ENCODE measurements at places on chromosomes 12 and 14.

DNA sequence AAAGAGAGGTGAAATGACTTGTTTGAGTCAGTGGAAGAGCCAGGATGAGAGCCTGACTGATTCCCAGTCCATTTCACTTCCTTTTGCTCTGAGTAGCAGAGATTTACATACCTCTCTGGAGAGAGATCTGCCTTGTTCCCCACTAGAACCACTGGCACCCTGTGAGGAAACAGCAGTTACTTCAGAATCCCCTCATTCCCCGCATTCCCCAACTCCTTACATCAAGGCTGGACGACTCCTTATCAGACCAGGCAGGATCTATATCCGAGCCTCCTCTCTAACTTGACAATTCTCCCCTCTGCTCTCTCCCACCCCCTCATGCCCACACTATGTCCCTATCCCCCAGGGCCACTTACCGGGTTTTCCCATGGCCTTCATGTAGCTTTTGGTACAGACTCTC lies 3.7 kb downstream of the RHEBL1 start:
- no peak for DNase-seq

DNA sequence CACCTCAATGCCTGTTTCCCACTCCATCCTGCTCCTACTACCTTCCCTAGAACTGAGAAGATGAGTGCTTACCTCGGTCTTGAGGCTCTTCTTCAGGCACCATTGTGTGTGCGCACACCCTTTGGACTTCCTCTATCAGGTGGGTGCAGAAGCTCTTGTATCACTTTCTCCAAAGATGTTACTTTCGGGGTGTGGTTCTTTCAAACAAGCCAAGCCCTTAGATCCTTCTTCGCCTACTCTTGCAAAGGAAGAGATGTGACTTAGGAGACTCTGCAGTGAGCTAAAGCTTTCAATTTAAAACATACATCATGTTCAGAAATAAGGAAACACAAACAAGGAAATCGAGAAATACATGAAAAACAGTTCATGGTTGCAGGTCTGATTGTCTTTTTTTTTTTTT lies at the start of gene CLEC4C:
Gene CLEC4C (minus strand): TSS at position 130 of the 400 bp plus-strand sequence. CDS start 27 bp downstream, at position 103.
- DNase-seq = no peak

DNA sequence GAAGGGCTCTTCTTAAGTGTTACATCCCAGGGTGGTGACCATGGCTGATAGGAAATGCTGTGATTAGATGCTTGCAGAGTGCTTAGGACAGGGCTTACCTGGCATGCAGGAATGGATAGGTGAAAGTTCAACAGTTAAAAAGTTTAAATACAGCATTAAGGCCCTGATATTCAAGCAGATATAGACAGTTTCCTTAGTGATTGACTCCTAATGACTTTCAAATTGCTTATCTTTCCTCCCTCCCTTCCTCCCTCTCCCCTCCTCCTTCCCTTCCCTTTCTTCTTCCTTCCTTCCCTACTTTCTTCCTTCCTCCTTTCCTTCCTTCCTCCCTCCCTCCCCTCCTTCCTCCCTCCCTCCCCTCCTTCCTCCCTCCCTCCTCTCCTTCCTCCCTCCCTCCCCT lies 244.6 kb upstream of the NOS1 start:
- no peak for DNase-seq

DNA sequence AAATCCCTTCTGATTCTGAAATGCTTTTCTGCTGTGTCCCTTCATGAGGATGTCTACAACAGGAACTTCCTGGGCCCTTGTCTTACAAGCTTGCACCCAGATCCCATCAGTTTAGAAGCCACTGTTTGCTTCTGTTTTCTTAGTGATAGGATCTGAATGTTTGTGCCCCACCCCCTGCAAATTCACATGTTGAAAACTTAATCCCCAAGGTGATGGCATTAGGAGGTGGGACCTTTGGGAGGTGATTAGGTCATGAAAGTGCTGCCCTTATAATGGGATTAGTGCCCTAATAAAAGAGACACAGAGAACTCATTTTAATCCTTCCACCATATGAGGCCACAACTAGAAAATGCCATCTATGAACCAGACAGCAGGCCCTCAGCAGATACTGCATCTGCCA lies 36.0 kb upstream of the GNPNAT1 start:
- DNase-seq = no peak

DNA sequence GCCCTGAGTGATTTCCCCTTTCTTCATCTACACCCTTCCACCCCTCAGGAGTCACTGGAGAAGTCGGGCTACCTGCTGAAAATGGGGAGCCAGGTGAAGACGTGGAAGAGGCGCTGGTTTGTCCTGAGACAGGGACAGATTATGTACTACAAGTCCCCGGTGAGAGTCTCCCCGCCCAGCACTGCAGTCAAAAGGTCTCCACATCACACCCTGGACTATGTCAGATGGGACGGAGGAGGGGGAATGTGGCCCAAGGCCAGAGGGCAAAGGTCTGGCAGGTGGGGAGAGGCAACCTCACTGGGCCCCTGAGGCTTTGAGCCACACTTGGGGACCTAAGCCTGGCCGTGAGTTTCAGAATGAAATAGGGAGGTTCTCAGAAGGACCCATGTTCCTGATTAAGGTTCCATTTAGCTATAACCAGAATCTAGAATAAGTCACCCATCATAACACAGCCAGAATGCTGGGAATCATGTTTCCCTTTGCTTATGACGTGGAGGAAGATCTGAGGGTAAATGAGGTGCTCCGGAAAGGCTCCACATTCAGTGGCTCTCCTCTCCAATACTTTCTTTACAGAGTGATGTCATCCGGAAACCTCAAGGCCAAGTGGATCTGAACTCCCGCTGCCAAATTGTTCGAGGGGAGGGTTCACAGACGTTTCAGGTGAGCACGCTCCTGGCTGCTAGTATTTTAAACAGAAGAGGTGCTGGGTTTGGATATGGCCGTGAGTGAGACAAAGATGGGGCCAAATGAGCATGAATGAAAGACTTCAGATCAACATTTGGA lies 26.6 kb downstream of the PIGH start:
- DNase-seq = no peak
